ENCODE measurements at places on chromosomes 12 and 14. TPM values are rescaled to one million over a fixed set of nuclear protein-coding genes. Genes with fewer than 3 reads are reported as not detected.

- no peak for DNase-seq
Measured at GRCh38 chr14:23104591-23105347, at the start of gene CIROP. CIROP (minus strand) TSS chr14:23104989; CDS start chr14:23104920, 69 bp downstream.

Gene WNT1
- total RNA-seq, result not detected

- DNase-seq, result peak; percentile 52
Measured at GRCh38 chr12:92769124-92769901, 66.5 kb downstream of the PLEKHG7 start.

DNA sequence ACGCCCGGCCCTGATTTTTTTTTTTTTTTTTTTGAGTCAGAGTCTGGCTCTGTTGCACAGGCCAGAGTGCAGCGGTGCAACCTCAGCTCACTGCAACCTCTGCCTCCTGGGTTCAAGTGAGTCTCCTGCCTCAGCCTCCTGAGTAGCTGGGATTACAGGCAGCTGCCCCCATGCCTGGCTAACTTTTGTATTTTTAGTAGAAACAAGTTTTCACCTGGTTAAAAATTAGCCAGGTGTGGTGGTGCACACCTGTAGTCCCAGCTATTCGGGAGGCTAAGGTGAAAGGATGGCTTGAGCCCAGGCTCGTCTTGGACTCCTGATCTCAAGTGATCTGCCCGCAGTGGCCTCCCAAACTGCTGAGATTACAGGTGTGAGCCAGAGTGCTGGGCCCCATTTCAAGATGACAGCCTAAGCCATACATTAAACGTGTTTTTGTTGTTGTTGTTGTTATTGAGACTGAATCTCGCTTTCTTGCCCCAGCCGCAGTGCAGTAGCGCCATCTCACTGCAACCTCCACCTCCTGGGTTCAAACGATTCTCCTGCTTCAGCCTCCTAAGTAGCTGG, 42.7 kb upstream of the EAPP start:
- DNase-seq, result no peak

Gene CCDC177
- total RNA-seq, result not detected

Gene SAMD15
- total RNA-seq, result 1.8 TPM

DNA sequence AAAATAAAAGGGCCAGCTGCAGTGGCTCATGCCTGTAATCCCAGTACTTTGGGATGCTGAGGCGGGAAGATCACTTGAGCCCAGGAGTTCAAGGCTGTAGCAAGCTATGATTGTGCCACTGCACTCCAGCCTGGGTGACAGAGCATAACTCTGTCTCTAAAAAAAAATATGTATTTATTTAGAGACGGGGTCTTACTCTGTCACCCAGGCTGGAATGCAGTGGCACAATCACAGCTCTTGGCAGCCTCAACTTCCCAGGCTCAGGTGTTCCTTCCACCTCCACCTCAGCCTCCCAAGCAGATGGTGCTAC, 179.3 kb upstream of the ATF7IP start:
- no peak for DNase-seq

DNA sequence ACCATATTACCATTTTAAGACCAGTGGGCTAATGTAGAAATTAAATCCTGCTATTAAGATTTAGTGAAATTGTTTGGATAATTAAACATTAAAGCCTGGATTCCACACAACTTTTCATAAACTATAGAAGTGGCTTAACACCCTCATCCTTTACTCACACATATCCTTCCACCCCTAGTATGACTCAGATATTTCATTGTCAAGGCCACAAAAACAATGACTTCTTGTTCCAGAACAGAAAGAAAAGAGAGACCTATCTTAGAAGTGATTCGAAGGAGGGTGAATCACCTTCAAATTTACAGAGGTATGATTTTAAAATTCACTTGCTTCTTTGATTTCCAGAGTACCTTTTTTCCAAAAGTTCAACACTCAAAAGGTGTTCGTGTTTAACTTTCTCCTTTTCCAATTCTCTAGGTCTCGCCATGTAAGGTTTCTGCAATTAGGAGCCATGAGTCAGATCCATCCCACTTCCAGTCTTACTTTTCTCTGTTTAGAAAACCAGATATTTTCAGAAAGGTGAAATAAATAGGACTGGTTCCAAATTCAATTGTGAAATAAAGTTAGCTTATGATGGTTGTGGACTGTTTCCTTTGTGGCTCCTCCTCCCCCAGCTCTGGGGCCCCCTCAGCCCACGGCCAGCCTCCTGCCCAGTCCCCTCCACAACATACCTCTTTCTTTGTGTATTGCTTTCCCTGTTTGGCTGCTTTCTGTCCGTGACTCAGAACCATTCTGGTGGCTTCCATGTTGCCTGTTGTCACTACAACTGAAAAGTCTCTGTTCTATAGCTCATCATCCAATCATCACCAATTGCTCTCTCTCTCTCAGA, 24.6 kb upstream of the MGP start:
- DNase-seq, result peak; percentile 48

GRCh38 chr12:107515446-107515958, 170.1 kb upstream of the PWP1 start:
- DNase-seq, result peak; percentile 57

- no peak for DNase-seq
Measured at GRCh38 chr12:89863493-89863938, 154.9 kb upstream of the ATP2B1 start.
